ENCODE measurements at places on chromosomes 7 and 10.

- DNase-seq = no peak
Measured at GRCh38 chr7:91491868-91492267, 227.6 kb downstream of the FZD1 start.

GRCh38 chr7:12834782-12835181, 147.3 kb downstream of the ARL4A start:
- DNase-seq = no peak

GRCh38 chr10:129079705-129080104, 387.3 kb upstream of the MGMT start:
- DNase-seq = peak; percentile 20

DNA sequence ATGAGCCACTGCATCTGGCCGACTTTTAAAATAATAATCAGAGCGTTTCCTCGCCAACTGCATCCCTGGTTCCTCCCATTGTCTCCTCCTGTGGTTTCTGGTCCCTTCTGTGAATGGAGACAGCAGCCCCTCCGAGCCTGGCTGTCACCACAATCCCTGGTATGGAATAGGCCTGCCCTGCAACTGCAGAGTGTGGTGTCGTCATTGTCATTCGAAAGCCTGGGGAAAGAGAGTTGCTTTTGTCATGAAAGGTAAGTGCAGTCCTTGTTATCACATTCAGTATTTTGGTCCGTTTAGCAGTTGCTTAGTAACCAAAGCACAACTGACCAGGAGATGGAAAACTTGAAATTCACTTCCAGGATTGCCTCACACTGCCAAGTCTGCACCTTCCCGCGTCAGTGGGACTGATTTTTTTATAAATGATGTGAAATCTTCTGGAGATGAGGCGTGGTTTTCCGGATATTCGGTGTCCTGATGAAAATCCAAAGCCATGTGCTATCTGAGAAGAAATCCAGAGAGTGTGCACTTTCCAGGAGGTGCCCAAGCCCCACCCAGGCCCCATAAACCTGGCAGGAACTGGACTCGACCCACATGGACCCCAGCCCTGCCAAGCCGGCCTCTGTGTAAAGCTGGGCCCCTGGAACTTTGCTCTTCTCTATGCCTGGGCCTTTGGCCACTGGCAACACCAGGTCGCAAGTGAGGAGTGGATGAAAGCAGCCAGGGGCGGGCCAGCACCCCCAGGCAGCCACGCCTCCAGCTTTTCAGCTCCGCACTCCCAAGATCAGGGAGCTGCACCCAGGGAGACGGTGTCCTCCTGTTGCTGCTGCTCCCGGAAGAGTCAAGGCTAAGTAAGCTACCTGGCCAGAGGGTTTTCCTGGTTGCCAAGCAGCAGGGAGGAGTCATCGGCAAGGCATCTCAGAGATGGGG, 133.7 kb upstream of the SH2B2 start:
- no peak for DNase-seq
